Karpas-422 (cell line): ENCODE measurements at places on chromosomes 3 and 15.

- DNase-seq, result peak; percentile 80
Measured at GRCh38 chr15:52228921-52229320, 37.7 kb upstream of the GNB5 start.

GRCh38 chr15:39564972-39565665 lies 15.8 kb upstream of the THBS1 start:
- DNase-seq, result no peak

GRCh38 chr3:70646635-70647034 lies 334.2 kb upstream of the MDFIC2 start:
- no peak for DNase-seq

GRCh38 chr15:42804739-42805138 lies 67.8 kb upstream of the CDAN1 start:
- DNase-seq, result no peak

- no peak for DNase-seq
Measured at GRCh38 chr3:127077068-127077467, 94.2 kb downstream of the PLXNA1 start.

- no peak for DNase-seq
Measured at GRCh38 chr15:26083457-26083856, 220.3 kb upstream of the ATP10A start.

GRCh38 chr3:40398346-40398745 lies 11.4 kb downstream of the ENTPD3 start:
- DNase-seq, result no peak

- no peak for DNase-seq
Measured at GRCh38 chr15:67762610-67763368, 62.5 kb upstream of the SKOR1 start.

- no peak for DNase-seq
Measured at GRCh38 chr15:61106889-61107288, 122.2 kb downstream of the RORA start.

- no peak for DNase-seq
Measured at GRCh38 chr3:178900029-178900646, 171.5 kb downstream of the ZMAT3 start.
